Posterior cingulate gyrus (tissue), 11 donors: ENCODE measurements at places on chromosomes 1 and 21.

- no peak for DNase-seq
These were observed 78.4 kb downstream of the PEX14 start for GRCh38 chr1:10553118-10553517.

DNA sequence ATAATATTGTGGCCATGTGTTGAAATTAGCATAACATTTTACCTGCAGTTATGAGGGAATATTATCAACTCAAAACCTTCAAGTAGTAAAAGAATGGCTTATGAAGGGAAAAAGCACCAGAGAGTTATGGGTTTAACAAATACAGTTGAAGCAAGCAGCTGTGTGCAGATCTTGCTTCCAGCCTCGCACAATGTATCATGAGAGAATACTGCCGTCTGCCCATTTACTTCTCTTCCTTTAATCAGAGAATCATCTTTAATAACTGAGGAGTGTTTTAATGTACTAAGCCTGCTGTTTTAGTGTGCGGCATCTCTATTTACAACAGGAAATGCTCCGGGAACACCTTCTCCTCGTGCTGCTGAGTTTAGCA, 120.9 kb downstream of the ATG4C start:
- no peak for DNase-seq

DNA sequence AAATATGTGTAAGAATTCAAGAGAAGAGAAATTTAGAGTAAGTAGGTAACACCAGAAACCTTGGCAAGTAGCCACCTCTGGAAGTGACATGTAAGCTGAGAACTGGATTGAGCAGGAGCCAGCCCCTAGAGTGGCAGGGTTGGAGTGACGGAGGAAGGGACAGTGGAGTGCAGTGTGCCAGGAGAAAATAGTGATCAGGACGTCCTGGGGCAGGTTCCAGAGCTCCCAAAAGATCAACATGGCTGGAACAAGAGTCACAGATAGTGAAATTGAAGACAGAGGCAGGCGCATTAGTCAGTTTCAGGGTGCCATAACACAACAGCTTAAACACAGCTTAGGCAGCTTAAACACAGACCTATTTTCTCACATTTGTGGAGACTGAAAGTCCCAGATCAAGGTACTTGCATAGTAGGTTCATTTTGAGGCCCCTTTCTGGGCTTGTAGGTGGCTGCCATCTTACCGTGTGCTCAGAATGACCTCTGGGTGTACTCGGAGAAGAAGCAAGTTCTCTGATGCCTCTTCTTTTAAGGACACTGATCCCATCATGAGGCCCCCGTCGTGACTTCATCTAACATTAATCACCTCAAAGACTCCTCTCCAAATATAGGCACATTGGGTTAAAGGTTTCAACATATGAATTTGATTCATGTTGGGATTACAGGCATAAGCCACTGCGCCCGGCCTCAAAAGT, 37.2 kb downstream of the GNPAT start:
- DNase-seq = no peak

- DNase-seq = no peak
These were observed 55.8 kb upstream of the ADAMTS1 start for GRCh38 chr21:26900980-26901379.

DNA sequence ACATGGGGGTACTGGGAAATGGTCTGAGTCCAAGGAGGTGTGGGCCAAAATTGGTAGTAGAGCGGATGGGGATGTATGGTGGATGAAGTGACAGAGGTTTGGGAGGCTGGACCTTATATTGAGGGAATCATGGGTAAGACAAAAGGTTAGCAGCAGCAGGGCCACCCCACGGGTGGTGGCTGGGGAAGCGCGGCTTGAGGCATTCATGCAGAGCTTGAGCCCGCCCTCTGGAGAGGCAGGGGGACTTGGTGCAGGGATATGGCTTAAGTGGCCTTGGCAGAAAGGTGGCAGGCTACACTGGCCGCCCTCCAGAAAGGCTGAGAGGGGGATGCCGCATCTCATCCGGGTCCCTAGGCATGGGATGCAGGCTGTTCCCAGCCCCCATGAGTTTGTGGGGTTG, 31.5 kb downstream of the HMGB4 start:
- no peak for DNase-seq

GRCh38 chr1:227893300-227893948, 54.3 kb downstream of the WNT9A start:
- peak; percentile 62 for DNase-seq

DNA sequence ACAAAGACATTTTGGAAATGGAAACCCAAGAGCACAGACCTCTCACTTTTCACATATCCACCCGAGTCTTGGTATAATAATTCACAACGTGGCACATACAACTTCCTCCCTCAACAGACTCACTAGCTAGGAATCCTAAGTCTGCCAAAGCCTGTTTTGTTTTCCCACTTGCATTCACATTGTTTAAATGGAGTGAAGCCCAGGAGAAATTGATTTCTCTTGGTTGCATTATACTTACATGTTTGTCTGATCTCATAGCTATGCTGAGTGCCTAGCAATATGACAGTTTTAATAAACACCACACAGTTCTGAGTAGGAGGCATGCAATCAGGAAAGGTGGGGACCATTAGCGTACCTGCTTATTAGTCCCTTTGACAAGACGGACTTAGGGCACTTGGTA, 348.6 kb upstream of the ADGRL4 start:
- DNase-seq = no peak

- peak; percentile 76 for DNase-seq
These were observed 14.9 kb downstream of the SLC26A9 start for GRCh38 chr1:205928317-205928716.

DNA sequence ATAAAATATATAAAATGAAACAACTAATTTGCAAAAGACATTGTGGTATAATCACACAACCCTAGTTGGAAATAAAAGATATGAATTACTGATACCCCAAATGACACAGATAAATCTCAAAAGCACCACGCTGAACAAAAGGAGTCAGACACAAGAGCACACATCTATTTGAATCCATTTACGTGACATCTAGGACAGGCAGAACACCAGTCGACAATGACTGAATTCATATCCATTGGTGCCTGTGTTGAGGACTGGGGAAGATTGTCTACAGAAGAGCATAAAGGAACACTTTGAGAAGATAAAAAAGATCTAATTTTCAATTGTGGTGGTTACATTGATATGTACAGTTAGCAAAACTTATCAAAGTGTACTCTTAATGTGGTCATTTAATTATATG, 874.1 kb downstream of the LTN1 start:
- DNase-seq = no peak

DNA sequence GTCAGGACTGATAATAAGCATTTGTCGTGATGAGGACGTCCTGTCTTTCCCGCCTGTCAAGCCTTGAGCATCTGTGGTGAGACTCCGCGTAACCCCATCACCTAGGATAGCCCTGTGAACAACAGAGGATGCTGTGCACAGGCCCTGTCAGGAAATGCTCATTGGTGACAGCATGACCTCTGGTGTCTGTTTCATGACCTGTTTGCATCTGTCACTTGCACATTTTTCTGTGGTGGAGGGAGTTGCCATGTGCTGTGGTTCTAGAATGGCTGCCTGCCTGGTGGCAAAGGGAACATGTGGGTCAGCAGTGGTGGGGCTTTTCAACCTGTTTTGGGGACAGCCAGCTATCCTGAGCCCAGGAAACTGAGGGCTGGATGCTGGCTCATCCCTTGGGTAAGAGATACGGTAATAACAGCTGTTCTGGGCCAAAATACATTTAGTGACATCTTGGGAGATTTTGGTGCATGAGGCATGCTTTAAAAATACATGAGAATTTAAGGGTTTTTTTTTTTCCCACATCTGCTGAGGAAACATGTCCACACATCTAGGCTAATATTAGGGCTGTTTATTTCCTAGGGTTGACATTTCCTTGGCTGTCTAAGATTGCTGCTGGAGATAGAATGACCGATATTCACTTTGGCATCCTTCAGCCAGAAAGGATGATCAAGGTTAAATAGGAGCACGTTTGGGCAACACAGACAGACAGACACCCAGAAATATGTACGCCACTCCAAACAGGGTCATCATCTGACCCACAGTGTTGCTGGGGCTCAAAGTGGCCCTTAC, 52.9 kb downstream of the KCNC4 start:
- no peak for DNase-seq
